ENCODE measurements at places on chromosomes 6 and 20. TPM values are rescaled to one million over a fixed set of nuclear protein-coding genes. Genes with fewer than 3 reads are reported as not detected.

Gene LMBRD1
- 12.6 TPM for total RNA-seq

Gene LINC00237
- total RNA-seq = not detected

Gene GPR6
- not detected for total RNA-seq

Gene EBF4
- total RNA-seq = 2.4 TPM

Gene BIRC7
- 4.4 TPM for total RNA-seq

Gene OOEP
- total RNA-seq = not detected

Gene OR2J1
- not detected for total RNA-seq

Gene MUC22
- total RNA-seq = 0.05 TPM

Gene FLRT3
- 2.0 TPM for total RNA-seq

Gene SPINT3
- total RNA-seq = not detected

Gene TRIM40
- total RNA-seq = not detected

Gene PPP1R14C
- 0.83 TPM for total RNA-seq

Gene MEP1A
- total RNA-seq = not detected

Gene EYA2
- total RNA-seq = 3.2 TPM

Gene HLA-B
- total RNA-seq = 27.0 TPM

Gene TFAP2A
- total RNA-seq = 18.7 TPM

Gene VWA7
- total RNA-seq = 1.2 TPM

Gene BANF2
- not detected for total RNA-seq

Gene PI3
- 1.9 TPM for total RNA-seq

Gene FOXF2
- total RNA-seq = 17.7 TPM

Gene FERMT1
- total RNA-seq = 19.4 TPM

Gene C20orf96
- 10.9 TPM for total RNA-seq

Gene TMEM170B
- 1.0 TPM for total RNA-seq

Gene CD109
- total RNA-seq = 26.7 TPM

Gene PRL
- not detected for total RNA-seq

Gene PCSK2
- not detected for total RNA-seq

Gene C6orf132
- total RNA-seq = 1.7 TPM

Gene PKIB
- total RNA-seq = 0.66 TPM

Gene TMEM200A
- not detected for total RNA-seq

Gene SLC12A5
- 11.6 TPM for total RNA-seq

Gene PBOV1
- total RNA-seq = not detected

Gene MATN4
- 0.08 TPM for total RNA-seq

Gene STMN3
- total RNA-seq = 8.0 TPM

Gene SLC22A7
- not detected for total RNA-seq

Gene TNFRSF21
- 29.6 TPM for total RNA-seq

Gene PLCB1
- 1.0 TPM for total RNA-seq

Gene OR12D3
- total RNA-seq = not detected

Gene ULBP2
- 3.8 TPM for total RNA-seq

Gene NNAT
- total RNA-seq = not detected

Gene BRD2
- 143 TPM for total RNA-seq

Gene OPN5
- not detected for total RNA-seq

Gene AHI1
- 12.3 TPM for total RNA-seq

Gene DACT2
- total RNA-seq = 0.50 TPM

Gene SAMD3
- total RNA-seq = not detected

Gene COL21A1
- total RNA-seq = 0.81 TPM
